ENCODE measurements at places on chromosomes 5 and 9. TPM values are rescaled to one million over a fixed set of nuclear protein-coding genes. Genes with fewer than 3 reads are reported as not detected.

Gene WNT8A
- not detected for total RNA-seq

Gene ELOVL7
- total RNA-seq, result 15.6 TPM

Gene CORO2A
- 1.1 TPM for total RNA-seq

Gene IL11RA
- 5.7 TPM for total RNA-seq

Gene IGIP
- total RNA-seq, result 0.99 TPM

Gene GRIA1
- not detected for total RNA-seq

Gene HAPLN1
- total RNA-seq, result not detected

Gene KCNIP1
- not detected for total RNA-seq

Gene NFIL3
- 13.7 TPM for total RNA-seq

Gene ST8SIA4
- total RNA-seq, result 0.74 TPM

Gene KIAA0825
- total RNA-seq, result 0.30 TPM

Gene ACOT12
- not detected for total RNA-seq

Gene TOR4A
- total RNA-seq, result 28.5 TPM

Gene AHRR
- 3.5 TPM for total RNA-seq

Gene NEURL1B
- 2.8 TPM for total RNA-seq

Gene WDR55
- total RNA-seq, result 32.7 TPM

Gene LHX2
- total RNA-seq, result 4.6 TPM

Gene ARL14EPL
- not detected for total RNA-seq

Gene TRMT10B
- 6.8 TPM for total RNA-seq

Gene CEL
- total RNA-seq, result 0.38 TPM

Gene LCN2
- total RNA-seq, result 3.3 TPM

Gene WHRN
- total RNA-seq, result 6.9 TPM

Gene SEMA4D
- total RNA-seq, result 6.4 TPM
